ENCODE measurements at places on chromosomes 1 and 21. TPM values are rescaled to one million over a fixed set of nuclear protein-coding genes. Genes with fewer than 3 reads are reported as not detected.

RIMS3 gene
- polyA plus RNA-seq: 0.28 TPM

CBR1 gene
- 48.0 TPM for polyA plus RNA-seq

CHI3L2 gene
- polyA plus RNA-seq: not detected

TRIM58 gene
- not detected for polyA plus RNA-seq

MYBPHL gene
- 1.1 TPM for polyA plus RNA-seq

BMP8B gene
- not detected for polyA plus RNA-seq

WNT9A gene
- polyA plus RNA-seq: not detected

C1QA gene
- polyA plus RNA-seq: 1.6 TPM

CD1D gene
- 0.39 TPM for polyA plus RNA-seq

CDC42 gene
- 300 TPM for polyA plus RNA-seq

IL12RB2 gene
- 3.8 TPM for polyA plus RNA-seq

NTRK1 gene
- polyA plus RNA-seq: not detected

GJA4 gene
- polyA plus RNA-seq: not detected

TAS1R3 gene
- not detected for polyA plus RNA-seq

KCNQ4 gene
- polyA plus RNA-seq: not detected

PHC2 gene
- polyA plus RNA-seq: 21.7 TPM

SPATA45 gene
- 1.7 TPM for polyA plus RNA-seq

CNR2 gene
- polyA plus RNA-seq: not detected

PRRX1 gene
- polyA plus RNA-seq: 2.3 TPM

TFF2 gene
- polyA plus RNA-seq: not detected

LRRC53 gene
- polyA plus RNA-seq: 1.6 TPM

ASPM gene
- not detected for polyA plus RNA-seq
